ENCODE measurements at places on chromosomes 5 and 9. TPM values are rescaled to one million over a fixed set of nuclear protein-coding genes. Genes with fewer than 3 reads are reported as not detected.

DNA sequence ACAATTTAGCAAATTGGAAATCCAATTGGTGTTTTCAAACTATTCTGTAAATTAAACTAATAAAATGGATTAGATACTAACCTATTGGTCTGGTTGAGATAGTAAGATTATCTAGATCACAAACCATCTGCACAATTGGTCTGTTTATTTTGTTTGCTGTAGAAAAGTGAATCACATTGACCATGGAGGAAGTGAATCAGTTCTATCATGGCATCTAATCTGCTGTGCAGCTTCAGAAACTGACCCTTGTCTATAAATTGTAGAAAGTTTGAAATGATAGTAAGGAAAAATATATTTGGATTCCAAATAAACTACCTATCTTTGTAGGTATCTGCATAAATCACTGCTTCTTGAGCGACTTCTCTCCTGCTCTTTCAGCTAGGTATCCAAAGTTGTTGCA is 1865.4 kb downstream of the MAT2B start:
- no peaks in the 10 kb centered on the region for H3K36me3 ChIP-seq
- no peak for DNase-seq
- no peaks in the 10 kb centered on the region for H3K4me1 ChIP-seq

DNA sequence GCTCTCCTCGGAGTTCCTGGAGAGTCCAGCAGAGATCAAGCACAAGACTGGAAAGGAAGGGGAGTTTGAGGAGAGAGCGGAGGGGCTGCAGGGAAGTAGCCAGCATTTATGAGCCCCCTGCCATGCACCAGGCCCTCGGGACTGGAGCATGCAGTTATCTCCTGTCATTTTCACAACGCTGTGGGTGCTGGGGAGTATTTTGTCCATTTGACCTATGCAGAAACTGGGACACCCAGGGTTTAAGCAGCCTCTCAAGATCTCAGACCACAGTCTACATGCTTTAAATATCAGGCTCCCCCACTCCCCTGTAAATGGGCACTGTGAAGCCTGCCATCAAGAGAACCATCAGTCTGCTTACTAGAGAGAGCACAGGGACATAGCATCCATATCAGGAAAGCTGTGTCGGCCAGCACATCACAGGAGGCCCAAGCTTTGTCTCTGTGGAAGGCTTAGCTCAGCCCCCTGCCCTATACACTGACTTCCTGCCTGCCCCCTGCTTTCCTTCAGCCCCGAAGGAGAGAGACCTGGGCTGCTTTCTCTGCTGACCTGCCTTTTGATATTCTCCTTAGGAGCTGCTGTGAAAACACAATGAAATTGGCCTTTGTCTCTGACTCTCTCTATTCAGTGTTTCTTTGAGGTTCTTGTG is 7.3 kb downstream of the FOXI1 start:
- no peaks in the 10 kb centered on the region for H3K27me3 ChIP-seq
- peak overlapping the region; percentile 94 for H3K27ac ChIP-seq
- DNase-seq: no peak
- H3K4me1 ChIP-seq: peaks cover 12% of the 10 kb centered on the region

- peak overlapping the region; percentile 71 for H3K27ac ChIP-seq
- DNase-seq: no peak
- H3K4me1 ChIP-seq: no peaks in the 10 kb centered on the region
- H3K36me3 ChIP-seq: no peaks in the 10 kb centered on the region
- H3K27me3 ChIP-seq: no peaks in the 10 kb centered on the region
- H3K4me3 ChIP-seq: no peak overlapping the region
Observed at GRCh38 chr5:1734271-1734907, 65.2 kb downstream of the MRPL36 start.

DNA sequence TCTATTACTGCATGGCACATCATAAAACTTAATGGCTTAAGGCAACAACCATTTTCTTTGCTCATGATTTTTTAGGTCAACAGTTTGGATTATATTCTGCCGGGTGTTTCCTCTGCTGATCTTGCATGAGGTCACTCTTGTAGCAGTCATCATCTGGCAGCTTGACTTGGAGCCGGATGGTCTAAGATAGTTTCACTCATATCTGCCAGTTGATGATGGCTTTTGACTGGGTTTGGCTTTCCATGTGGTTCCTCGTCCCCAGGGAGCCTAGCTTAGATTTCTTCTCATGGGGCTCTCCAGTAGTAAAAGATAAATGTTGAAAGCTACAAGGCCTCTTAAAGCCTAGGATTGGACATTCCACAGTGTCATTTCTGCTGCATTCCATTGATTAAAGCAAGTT is 27.4 kb downstream of the LNPEP start:
- H3K27me3 ChIP-seq: no peaks in the 10 kb centered on the region
- no peak overlapping the region for H3K4me3 ChIP-seq
- H3K4me1 ChIP-seq: peaks cover 15% of the 10 kb centered on the region
- H3K36me3 ChIP-seq: peaks cover 2% of the 10 kb centered on the region
- no peak overlapping the region for H3K27ac ChIP-seq

DNA sequence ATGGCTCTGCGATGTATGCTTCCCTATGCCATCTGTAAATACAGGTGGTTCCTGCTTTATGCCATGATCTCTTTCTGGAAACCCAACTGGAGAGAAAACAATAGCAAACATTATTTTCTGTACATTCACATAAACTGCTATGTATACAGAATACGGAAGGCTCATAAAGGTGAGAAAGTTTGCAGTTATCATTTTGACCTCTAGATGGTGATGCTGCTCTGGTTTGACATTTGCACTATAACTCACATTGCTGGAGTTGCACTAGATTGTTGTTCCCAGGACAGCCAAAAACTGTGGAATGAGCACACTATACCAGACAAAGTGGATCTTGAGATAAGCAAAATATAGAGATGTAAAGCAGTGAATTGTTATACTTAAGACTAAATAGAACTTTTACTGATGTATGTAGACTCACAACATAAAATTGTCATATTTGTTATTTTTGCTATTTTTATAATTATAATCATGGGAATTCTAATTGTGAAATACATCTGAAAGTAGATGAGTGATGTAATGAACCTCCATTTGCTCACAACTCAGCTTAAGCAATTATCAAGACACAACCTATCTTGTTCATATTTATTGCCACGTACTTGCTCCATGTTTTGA is 246.5 kb downstream of the PTPRD start:
- H3K36me3 ChIP-seq: no peaks in the 10 kb centered on the region
- H3K27me3 ChIP-seq: no peaks in the 10 kb centered on the region
- no peak overlapping the region for H3K27ac ChIP-seq
- no peak overlapping the region for H3K4me3 ChIP-seq

GRCh38 chr5:122653087-122654017 is 121.5 kb upstream of the SNX2 start:
- no peak overlapping the region for H3K4me3 ChIP-seq
- no peak for DNase-seq
- no peaks in the 10 kb centered on the region for H3K36me3 ChIP-seq
- peaks cover 6% of the 10 kb centered on the region for H3K4me1 ChIP-seq

SPATA31A3 gene
- not detected for total RNA-seq

Measured in neural crest cell (in vitro differentiated cells).